ENCODE measurements at places on chromosomes 4 and X.

DNA sequence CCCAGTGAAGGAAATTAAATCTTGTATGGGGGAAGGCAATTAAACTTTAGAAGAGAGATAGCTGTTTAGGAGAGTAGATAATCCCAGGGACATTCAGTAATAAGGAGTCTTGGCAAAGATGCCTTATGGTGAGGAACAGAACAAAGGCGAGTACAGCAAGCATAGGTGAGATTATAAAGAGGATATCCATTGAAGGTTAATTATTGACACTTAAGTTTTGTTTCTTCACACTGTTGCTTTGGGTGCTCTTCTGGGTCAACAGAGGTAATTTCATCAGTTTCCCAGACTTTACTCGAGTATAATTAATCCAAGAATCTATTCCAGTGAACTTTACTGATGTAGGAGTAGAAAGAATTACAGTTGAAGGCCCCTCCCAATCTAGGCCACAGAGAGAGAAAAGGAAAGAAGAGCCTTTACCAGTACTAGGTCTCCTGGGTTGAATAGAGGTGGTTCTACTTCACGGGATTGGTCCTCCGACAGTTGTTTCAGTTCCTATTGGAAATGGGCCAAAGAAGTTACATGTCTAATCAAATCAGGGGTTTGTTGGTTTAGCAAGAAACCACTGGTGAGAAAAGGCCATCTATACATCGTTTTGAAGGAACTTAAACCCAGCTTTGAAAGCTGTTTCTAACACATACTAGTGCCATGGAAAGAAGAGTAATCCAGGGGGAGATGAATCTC is 27.2 kb downstream of the EPGN start:
- no peak for DNase-seq

DNA sequence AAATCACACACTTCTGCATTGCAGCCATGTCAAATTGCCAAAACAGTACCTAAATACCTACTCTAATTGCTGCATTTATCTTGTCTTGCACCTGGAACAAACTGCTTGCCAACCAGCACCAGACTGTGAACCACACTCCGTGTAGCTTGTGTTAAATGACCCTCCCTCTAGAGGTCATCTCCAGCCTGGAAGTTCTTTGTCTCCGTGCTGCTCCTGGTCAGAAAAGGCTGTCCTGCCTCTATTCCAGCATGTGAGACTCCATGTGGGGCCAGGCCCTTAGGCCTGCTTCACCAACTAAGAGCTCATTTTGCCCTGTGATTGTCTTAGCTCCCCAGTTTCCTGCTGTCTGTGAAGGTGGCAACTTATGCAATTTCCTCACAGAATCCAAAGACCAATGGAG is 28.3 kb downstream of the CNGA2 start:
- DNase-seq = no peak

- DNase-seq = no peak
Measured at GRCh38 chrX:154834562-154834961, at the start of gene SMIM9. Gene SMIM9, minus strand, starts transcription at chrX:154834662. Its CDS starts 3,806 bp downstream, at chrX:154830856.

GRCh38 chr4:37909332-37910090 is 18.6 kb downstream of the TBC1D1 start:
- DNase-seq = no peak

DNA sequence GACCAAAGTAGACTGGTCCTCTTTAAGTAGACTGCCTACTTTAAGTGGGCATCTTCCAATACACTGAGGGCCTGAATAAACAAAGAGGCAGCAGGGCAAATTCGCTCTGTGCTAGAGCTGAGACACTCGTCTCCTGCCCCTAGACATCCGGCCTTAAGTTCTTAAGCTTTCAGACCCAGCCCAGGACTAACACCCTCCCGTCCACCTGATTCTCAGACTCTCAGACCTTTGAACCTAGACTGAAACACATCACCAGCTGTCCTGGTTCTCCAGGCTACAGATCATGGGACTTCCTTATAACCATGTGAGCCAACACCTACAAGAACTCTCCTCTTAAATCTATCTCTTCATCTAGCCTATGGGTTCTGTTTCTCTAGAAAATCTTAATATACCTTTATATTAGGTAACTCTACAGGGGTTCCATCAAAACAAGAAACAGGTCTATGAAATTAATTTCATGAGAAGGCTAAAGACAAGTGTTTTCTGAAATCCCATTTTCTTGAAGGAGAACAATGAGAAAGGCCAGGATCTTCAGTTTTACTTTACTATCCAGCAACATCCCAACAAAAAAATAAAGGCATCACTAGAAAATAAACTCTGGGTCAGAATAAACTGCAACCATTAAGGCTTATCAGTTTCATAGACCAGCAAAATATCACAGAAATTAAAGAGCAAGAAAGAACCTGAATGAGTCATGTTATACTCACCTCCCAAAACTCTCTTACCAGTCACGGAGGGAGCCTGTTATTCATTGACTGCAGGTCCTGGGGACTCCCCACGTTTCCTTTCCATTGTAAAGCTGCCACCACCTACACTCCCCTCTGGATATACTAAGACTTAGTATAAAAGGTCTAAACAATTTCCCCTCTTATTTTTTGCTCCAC is 14.8 kb downstream of the ADGRA3 start:
- no peak for DNase-seq

GRCh38 chrX:31136144-31136611 is 64.3 kb upstream of the FTHL17 start:
- DNase-seq = no peak
